ENCODE measurements at places on chromosomes 1 and 21.

- no peak for DNase-seq
Measured at GRCh38 chr1:62989497-62989896, 205.6 kb downstream of the ATG4C start.

DNA sequence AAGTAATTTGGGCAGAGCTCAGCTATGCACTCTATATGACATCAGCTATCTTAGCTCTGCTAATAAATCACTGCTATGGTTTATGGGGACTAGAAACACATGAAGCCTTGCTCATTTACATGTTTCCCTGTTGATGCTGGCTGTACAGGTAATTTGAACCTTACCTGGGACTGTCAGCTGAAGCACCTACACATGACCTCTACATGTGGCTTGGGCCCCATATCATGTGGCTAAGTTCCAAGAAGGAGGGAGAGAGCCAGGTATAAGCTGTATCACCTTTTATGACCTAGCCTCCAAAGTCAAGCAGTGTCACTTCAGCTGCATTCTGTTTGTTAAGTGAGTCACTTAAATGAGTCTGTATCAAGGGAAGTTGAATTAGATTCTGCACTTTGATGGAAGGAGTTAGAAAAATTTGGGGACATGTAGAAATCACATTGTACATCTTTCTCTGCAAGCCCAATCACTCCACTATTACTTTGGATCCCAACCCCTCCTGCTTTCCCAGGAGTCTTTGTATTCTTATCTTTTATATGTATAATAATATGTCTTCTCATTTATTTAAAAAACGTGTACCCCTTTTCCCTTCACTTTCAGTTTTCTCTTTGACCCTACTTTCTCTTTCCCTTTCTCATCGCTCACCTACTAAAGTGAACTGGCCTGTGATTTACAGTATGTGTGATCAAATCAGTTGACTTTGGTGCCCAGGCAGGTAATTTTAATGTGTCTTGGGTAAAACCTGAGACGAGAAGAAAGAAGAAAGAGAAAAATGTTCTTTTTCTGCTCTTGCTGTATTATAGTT is 53.4 kb upstream of the PRKACB start:
- no peak for DNase-seq

- no peak for DNase-seq
Measured at GRCh38 chr1:235423214-235423652, 56.0 kb downstream of the TBCE start.

- no peak for DNase-seq
Measured at GRCh38 chr1:22043198-22043769, 9.2 kb upstream of the CDC42 start.
